Activated CD4-positive, alpha-beta memory T cell treated with anti-CD3 and anti-CD28 coated beads, Interleukin-2, amount 10 ng/mL, durations not matched to agents 7 days and 5 days (primary cell): ENCODE measurements at places on chromosomes 3 and 15. TPM values are rescaled to one million over a fixed set of nuclear protein-coding genes. Genes with fewer than 3 reads are reported as not detected.

The STAC gene
- not detected for total RNA-seq

The TMEM207 gene
- not detected for total RNA-seq

DNA sequence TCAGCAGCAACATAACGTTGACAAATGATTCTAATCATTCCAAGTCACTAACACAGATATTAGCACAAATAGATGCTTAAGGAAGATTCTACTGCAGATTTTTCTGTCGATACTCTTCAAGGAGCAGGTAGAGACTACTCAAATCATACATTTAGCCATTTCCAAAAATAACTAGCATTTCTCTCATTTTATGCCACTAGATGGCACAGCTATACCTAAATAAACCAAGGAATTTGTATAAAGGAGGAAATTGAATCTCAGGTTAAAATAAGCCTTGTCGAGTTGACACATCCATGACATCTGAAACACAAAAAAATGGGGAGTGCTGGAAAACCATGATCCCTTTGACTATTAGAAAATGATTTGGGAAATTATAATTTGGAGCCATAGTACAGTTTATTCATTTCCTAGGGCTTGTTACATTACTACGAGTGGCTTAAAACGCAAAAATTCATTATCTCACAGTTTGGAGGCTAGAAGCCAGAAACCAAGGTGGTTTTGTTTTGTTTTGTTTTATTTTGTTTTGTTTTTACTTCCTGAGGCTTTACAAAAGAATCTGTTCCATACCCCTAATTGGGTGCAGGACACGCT, 59.5 kb upstream of the STRIT1 start:
- no peaks in the 10 kb centered on the region for H3K4me1 ChIP-seq
- no peaks in the 10 kb centered on the region for H3K36me3 ChIP-seq
- DNase-seq, result no peak
- no peak overlapping the region for H3K4me3 ChIP-seq

GRCh38 chr3:23162934-23163333, 40.2 kb upstream of the UBE2E2 start:
- no peaks in the 10 kb centered on the region for H3K36me3 ChIP-seq
- H3K27me3 ChIP-seq, result no peaks in the 10 kb centered on the region
- H3K4me1 ChIP-seq, result no peaks in the 10 kb centered on the region
- no peak overlapping the region for H3K4me3 ChIP-seq
- no peak overlapping the region for H3K27ac ChIP-seq
- no peak for DNase-seq

The P3H2 gene
- not detected for total RNA-seq

The GOLGA8K gene
- total RNA-seq, result 0.81 TPM

- H3K4me1 ChIP-seq, result no peaks in the 10 kb centered on the region
- no peak for DNase-seq
- peaks cover 3% of the 10 kb centered on the region for H3K27me3 ChIP-seq
- H3K27ac ChIP-seq, result no peak overlapping the region
- no peaks in the 10 kb centered on the region for H3K36me3 ChIP-seq
- no peak overlapping the region for H3K4me3 ChIP-seq
These were observed 51.0 kb upstream of the LMCD1 start for GRCh38 chr3:8450618-8451017.

The MST1R gene
- total RNA-seq, result 1.5 TPM

GRCh38 chr3:179072100-179072438, 460 bp upstream of the ZMAT3 start:
- H3K36me3 ChIP-seq, result peaks cover 11% of the 10 kb centered on the region
- H3K4me3 ChIP-seq, result peak overlapping the region; percentile 96
- peaks cover 49% of the 10 kb centered on the region for H3K4me1 ChIP-seq
- peak overlapping the region; percentile 79 for H3K27ac ChIP-seq
- DNase-seq, result peak; percentile 61

DNA sequence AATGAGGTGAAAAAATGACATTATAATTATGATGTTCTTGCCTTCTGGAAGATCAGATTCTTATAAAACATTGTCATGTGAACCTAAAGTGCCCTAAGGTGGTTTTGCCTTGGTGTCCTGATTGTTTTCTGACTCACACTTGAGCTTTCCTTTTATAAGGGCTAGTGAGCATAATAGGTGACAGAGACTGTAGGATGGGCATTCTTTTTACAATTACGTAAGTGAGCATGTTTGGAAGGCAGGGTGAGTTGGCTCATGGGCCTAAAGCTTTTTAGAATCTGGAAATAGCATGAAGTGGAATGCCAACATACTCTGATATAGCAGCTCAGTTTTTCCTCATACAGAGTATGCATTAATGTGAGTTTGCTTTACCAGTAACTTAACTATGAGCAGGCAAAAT, 41.2 kb downstream of the CRYBG3 start:
- H3K4me3 ChIP-seq, result no peak overlapping the region
- no peak overlapping the region for H3K27ac ChIP-seq
- peaks cover 1% of the 10 kb centered on the region for H3K4me1 ChIP-seq
- peaks cover 11% of the 10 kb centered on the region for H3K36me3 ChIP-seq
- no peak for DNase-seq
